ENCODE measurements at places on chromosomes 12 and 14. TPM values are rescaled to one million over a fixed set of nuclear protein-coding genes. Genes with fewer than 3 reads are reported as not detected.

Gene POTEM
- total RNA-seq = not detected

Gene OR4E2
- total RNA-seq = not detected

Gene KRT74
- not detected for total RNA-seq

Gene SMAGP
- total RNA-seq = 31.9 TPM

Gene HEBP1
- 9.0 TPM for total RNA-seq

Data from myometrial cell (primary cell).